ENCODE measurements at places on chromosomes 16 and 17.

- DNase-seq, result peak; percentile 75
- no peaks in the 10 kb centered on the region for H3K36me3 ChIP-seq
- no peak overlapping the region for H3K27ac ChIP-seq
- H3K27me3 ChIP-seq, result no peaks in the 10 kb centered on the region
- peaks cover 20% of the 10 kb centered on the region for H3K4me1 ChIP-seq
- peak overlapping the region; percentile 19 for H3K4me3 ChIP-seq
Observed at GRCh38 chr17:58338841-58339754, 10.5 kb upstream of the TSPOAP1 start.

DNA sequence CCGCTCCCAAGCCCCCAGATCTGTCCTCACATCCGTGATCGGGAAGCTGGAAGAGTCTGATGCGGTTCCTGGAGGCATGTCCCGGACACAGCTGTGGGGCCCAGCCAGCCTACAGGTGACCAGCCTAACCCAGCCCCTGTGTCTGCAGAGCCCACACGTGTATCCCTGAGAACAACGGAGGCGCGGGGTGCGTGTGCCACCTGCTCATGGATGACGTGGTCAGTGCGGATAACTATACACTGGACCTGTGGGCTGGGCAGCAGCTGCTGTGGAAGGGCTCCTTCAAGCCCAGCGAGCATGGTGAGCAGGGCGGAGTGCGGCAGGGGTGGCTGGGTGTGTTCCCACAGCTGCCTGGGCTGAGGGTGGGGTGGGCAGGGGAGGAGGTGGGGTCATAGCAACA, 30.9 kb downstream of the IL4R start:
- H3K4me3 ChIP-seq, result no peak overlapping the region
- H3K4me1 ChIP-seq, result no peaks in the 10 kb centered on the region
- H3K27me3 ChIP-seq, result no peaks in the 10 kb centered on the region
- H3K36me3 ChIP-seq, result peaks cover 44% of the 10 kb centered on the region

DNA sequence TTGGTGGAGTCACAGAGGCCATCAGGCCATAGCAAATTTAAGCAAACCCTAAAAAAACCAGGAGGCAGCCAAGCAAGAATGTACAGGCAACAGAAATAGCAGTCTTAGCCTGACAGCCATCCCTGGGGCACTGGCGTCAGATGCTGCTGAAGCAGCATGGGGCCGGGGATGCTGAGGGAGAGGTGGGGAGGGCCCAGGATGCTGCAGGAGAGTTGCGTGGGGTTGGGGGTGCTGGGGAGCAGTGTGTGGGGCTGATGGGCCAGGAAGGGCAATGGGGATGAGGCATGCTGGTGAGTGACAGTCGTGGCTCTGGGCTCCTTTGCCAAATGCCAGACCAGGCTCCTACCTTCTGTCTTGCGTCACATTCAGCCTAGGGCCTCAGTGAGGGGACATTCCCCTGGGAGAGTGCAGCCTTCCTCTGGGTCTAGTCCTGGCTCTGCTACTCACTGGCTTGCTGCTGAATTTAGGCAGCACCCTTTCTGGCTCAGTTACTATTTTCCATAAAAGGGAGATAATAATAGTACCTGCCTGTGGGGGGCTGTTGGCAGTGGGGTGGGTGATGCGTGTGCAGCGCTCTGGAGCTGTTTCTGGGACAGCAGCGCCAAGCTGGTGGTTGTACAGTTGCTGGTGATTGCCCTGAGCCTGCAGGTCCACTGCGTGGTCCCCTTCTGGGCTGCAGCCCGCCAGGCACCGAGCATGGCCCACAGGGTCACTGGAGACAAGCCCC, 88.1 kb downstream of the AMFR start:
- no peaks in the 10 kb centered on the region for H3K36me3 ChIP-seq
- H3K27ac ChIP-seq, result no peak overlapping the region
- H3K4me1 ChIP-seq, result peaks cover 5% of the 10 kb centered on the region

GRCh38 chr17:71636644-71637043, 484.2 kb upstream of the SOX9 start:
- H3K4me1 ChIP-seq, result peaks cover 24% of the 10 kb centered on the region
- H3K27me3 ChIP-seq, result no peaks in the 10 kb centered on the region
- no peak overlapping the region for H3K4me3 ChIP-seq
- no peak for DNase-seq
- H3K27ac ChIP-seq, result no peak overlapping the region

DNA sequence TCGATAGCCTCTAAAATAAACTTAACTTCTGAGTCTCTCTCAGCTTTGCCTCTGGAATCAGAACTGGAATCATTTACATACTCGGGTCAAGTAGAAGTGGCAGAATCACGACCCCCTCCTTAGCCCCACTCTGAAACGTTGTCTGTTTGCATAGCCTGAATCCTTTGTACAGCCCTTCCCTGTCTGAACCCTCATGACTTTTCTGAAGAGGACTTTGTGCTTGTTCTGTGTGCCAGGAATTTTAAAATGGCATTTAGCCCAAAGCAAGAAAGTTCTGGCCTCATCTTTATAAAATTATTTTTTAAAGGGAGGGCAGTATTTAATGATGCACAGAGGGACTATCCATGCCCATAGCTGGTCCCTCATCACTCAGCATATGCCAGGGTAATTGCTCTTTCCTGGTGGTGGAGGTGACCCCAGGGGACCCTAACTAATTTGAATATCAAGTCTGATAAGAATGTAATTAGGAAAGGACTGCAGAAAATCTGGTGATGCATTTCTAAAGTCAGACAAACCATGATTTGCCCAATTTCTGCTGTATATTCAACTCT, 342.7 kb upstream of the TNRC6C start:
- no peak overlapping the region for H3K4me3 ChIP-seq
- peaks cover 11% of the 10 kb centered on the region for H3K27me3 ChIP-seq
- DNase-seq, result no peak
- peaks cover 2% of the 10 kb centered on the region for H3K36me3 ChIP-seq
- H3K4me1 ChIP-seq, result peaks cover 52% of the 10 kb centered on the region
- peak overlapping the region; percentile 61 for H3K27ac ChIP-seq

DNA sequence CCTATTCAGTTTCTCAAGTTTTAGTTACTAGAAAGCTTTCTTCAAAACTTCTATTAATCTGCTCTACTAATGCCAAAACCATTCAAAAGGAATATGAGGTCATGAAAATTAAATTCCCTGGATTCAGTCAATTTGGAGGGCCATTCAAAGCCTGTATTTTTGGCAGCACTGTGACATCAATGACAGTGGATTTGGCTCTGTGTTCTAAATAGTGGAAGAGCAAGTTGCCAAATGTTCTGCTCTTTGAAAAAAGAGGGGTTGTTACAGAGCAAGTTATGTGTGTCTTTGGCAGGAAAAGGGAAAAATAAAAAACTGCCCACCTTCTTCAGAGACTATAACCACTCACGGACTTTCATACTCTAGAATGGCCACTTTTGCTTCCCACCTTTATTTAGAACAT, 3.2 kb upstream of the C16orf46 start:
- no peak overlapping the region for H3K4me3 ChIP-seq
- peaks cover 5% of the 10 kb centered on the region for H3K4me1 ChIP-seq
- no peak for DNase-seq
- no peaks in the 10 kb centered on the region for H3K27me3 ChIP-seq
